CD8-positive, alpha-beta memory T cell (primary cell): ENCODE measurements at places on chromosomes 5 and 9. TPM values are rescaled to one million over a fixed set of nuclear protein-coding genes. Genes with fewer than 3 reads are reported as not detected.

DNA sequence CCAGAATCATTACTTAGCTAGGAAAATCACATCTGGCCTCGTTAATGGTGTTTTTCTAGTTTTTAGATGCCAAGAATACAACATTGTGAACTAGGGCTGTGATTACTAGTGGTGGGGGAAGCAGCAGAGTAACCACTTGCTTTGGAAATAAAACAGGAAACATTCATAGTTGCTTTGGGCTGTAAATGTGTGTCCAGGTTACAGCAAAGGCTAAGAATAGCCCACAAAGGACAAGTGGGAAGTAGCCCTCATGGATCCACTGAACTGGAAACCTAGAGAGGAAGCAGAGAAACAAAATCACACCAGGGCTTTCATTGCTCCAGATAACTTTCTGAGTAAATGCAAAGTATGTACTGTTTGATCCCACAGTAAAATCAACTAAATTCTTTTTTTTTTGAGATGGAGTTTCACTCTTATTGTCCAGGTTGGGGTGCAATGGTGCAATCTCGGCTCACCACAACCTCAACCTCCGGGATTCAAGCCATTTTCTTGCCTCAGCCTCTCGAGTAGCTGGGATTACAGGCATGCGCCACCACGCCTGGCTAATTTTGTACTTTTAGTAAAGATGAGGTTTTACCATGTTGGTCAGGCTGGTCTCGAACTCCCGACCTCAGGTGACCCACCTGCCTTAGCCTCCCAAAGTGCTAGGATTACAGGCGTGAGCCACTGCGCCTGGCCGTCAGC, 56.2 kb upstream of the TNFSF15 start:
- DNase-seq: no peak

DNA sequence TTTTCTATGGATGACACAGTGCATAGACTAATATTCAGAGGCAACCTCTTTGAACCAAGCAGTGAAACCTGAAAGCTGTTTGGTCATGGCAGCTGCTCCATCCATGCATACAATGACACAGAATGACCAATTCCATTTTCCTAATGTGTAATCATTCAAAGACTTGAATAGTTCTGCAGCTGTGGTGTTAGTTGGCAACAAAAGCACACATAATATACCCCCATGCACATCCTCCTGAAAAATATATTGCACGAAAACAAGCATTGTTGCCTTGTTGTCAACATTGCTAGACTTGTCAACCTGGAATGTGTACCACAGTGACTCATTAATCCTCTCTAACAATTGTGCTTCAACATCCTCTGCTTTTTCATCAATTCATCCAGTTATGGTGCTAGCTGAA, 71.0 kb upstream of the SEMA6A start:
- no peak for DNase-seq

- no peak for DNase-seq
Measured at GRCh38 chr9:91864380-91864779, 85.6 kb downstream of the ROR2 start.

GRCh38 chr5:154885439-154885838, 27.0 kb downstream of the CNOT8 start:
- DNase-seq: no peak

- no peak for DNase-seq
Measured at GRCh38 chr9:613771-614347, 227.6 kb upstream of the DMRT1 start.

DNA sequence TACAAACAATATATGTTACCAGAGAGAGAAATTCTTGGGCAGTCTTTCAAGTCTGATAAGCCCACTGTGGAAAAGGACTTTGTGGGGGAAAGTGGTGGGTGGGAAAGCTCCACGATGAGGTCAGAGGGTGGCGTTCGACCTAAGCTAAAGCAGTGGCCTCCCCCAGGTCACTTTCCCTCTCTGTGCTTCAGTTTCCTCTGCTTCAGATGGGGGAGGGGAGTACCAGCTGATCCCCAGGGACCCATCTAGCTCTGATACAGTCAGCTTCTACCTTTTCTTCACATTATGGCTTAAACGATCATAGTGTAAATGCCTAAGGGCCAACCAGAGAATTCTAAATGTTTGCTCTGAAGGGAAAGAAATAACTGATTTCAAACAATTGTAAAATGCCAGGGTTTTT, 36.6 kb upstream of the ARSB start:
- DNase-seq: no peak

- DNase-seq: no peak
Measured at GRCh38 chr9:36877239-36877638, 156.8 kb downstream of the PAX5 start.

DNA sequence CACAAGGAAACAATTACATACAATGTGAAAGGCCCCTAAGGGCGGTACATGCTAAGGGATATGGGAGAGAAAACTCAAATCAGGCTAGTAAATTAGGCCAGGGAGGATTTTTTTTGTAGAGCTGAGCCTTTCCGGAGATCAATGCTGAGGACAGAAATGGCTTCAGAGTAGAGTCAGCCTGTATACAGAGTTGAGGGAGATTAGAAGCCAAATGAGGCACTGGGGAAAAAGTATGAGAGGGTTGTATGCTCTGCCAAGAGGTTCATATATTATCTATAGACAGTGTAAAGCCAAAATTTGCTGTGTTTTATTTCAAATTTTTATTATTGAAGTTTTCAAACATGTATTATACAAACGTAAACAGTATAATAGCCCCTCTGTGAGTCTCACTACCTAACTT, 103.1 kb downstream of the BNC2 start:
- no peak for DNase-seq

DNA sequence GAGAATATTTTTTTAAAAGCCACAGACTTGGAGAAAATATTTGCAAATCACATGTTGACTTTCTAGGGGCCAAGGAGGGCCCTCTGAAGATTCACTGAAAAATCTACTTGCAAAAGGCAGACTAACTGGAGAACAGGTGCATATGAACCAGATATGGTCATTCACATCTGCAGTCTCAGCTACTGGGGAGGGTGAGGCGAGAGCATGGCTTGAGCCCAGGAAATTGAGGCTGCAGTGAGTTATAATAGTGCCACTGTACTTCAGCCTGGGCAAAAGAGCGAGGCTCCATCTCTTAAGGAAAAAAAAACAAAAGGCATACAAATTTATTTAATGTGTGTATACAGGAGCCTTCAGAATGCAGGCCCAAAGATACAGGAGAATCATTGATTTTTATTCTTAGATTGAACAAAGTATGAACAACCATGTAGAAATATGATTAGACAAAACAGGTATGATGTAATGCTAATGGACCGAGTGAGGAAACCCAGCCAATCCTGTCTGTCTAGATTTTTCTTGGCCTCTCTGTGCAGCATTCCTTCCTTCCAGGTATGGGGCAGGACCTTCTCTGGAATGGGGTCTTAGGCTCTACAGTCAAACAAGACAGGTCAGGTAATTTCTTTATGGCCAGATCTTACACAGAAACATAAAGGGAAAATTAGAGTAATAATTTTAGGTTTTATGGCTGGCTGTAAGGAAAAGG, 15.3 kb upstream of the SLC27A6 start:
- no peak for DNase-seq

- no peak for DNase-seq
Measured at GRCh38 chr9:81058782-81059181, 630.6 kb downstream of the TLE1 start.

GRCh38 chr9:71762900-71763653, 5.2 kb downstream of the CEMIP2 start:
- no peak for DNase-seq

GRCh38 chr9:15697446-15697851, 144.6 kb downstream of the CCDC171 start:
- no peak for DNase-seq

- peak; percentile 27 for DNase-seq
Measured at GRCh38 chr5:148740966-148741742, 85.3 kb upstream of the ADRB2 start.

GRCh38 chr5:157487358-157487757, 27.3 kb downstream of the NIPAL4 start:
- DNase-seq: no peak

- no peak for DNase-seq
Measured at GRCh38 chr9:137228506-137228967, 1.2 kb downstream of the RNF224 start.

DNA sequence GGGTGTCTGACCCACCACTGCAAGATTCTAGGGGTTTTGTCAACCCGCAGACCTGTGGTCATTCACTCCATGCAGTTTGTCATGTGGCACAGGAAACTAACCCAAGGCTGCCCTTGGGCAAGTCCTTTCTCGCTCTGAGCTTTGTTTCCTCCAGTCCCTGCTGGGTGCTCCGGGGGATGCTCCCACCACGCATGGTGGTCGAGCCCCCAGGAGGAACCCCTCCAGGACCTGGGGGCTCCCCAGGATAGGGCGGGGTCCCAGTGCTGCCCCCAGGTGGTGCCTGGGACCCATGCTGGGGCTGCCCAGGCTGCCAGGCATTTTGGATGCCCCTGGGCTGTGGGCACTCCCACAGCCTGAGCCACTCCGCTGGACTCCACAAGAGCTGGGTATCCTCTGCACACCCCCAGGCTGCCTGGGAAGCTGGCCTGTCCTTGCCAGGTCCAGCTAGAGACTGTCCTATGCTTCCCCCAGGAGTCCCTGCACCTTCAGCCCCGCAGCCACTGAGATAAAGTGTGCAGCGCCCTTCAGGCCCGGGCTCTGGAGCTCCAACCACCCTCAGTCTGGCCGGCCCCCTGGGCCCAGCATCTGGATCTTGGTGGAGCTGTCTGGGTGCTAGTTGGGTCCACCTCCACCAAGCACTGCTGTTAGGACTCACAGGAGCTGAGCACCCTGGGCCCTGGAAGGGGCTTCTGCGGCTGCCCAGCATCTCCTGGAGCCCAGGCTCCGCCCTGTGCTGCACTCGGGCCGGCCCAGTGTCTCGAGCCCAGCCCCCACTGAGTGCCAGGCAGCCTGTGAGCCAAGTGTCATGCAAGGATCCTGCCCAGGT, 104.3 kb downstream of the PHF2 start:
- DNase-seq: no peak

- no peak for DNase-seq
Measured at GRCh38 chr9:91807643-91808246, 142.3 kb downstream of the ROR2 start.

DNA sequence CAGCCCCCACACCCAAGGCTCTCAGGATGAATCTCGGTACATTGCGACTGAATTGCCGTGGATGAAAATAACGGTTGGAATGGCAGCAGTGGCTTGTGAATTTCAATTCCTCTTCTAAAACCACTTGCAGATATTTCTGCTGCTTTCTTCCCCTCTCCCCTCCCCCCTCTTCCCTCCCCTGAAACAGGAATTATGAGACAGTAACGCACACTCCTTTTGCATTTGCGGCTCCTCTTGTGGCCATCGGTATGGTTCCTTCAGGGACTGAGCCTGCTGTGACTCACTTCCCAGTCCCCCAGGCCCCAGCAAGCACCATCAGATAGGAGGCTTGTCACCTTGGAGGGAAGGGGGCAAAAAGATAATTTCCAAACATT, 9.7 kb downstream of the DCANP1 start:
- no peak for DNase-seq

- DNase-seq: no peak
Measured at GRCh38 chr9:87795178-87795577, 69.3 kb downstream of the CTSL start.

GRCh38 chr5:124139477-124139876, 607.0 kb downstream of the ZNF608 start:
- no peak for DNase-seq

DNA sequence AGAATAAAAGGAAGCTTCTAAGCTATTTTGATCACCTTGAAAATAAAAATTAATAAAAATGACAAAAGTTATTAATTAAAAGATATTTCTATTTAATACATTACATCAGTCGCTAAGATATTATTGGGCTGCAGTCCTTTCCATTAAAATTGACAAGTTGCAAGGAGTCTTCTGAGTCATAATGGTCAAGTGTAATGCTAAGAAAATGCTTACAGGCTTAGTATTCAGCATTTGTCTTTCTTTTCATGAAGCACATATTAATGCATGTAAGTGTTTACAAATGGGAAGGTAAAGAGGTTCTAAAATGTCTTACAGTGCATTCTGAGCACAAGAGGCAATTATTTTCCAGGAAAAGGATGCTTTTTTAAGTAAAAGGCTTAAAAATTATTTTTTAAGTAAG, 17.3 kb downstream of the SPINK9 start:
- DNase-seq: no peak

GRCh38 chr5:172224996-172225395, 31.0 kb downstream of the EFCAB9 start:
- no peak for DNase-seq

DNA sequence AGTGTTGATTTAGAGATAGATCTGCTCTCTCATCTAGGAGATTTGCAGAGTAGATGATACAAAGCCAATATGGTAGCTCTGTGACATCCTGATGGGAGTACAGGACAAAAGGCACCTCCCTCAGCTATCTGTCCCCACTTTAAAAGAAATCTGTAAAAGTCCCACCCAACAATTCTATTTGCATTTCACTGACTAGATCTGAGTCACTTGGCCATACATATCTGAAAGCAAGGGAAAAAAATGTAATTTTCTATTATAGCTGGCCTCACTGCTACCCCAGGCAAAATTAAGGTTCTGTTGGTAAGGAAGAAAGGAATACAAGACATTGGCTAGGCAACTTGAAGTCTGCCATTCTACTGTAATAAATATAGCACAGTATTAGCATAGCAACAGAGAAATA, 96.2 kb upstream of the RNF180 start:
- DNase-seq: no peak

- DNase-seq: peak; percentile 37
Measured at GRCh38 chr9:136244122-136244968, 1.3 kb downstream of the QSOX2 start.

DNA sequence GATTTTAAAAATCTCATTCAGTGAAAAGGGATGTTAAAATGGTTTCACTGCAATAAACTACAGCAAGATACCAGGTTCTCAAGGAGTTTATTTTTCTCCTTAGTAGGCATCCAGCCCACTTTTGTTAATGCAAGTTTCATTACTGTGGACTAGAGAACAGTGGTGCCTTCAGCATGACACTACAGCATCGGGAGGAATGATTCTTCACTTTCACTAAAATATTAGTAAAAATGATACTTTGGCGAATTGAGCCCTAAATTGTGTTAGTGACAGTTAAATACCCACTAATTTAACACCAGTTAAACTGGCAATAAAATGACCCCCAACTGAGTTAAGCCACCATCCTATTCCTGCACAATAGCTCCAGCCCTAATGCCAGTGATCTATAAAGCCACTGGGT, 152.2 kb upstream of the MPDZ start:
- no peak for DNase-seq

DNA sequence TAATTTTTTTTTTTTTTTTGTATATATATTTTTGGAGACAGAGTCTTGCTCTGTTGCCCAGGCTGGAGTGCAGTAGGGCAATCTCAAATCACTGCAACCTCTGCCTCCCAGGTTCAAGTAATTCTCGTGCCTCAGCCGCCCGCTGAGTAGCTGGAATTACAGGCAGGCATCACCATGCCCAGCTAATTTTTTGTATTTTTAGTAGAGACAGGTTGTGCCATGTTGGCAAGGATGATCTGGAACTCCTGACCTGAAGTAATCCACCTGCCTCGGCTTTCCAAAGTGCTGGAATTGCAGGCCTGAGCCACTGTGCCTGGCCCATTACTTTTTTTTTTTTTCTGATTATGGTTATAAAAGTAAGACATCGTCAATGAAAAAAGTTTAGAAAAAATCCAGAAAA, 84.0 kb upstream of the LMNB1 start:
- DNase-seq: no peak

Gene SMIM33
- total RNA-seq: 0.11 TPM

Gene RASEF
- total RNA-seq: not detected

Gene TAL2
- total RNA-seq: 0.51 TPM

Gene BARHL1
- total RNA-seq: not detected

Gene VLDLR
- total RNA-seq: 2.6 TPM

Gene ENTREP1
- not detected for total RNA-seq

Gene OR1J2
- not detected for total RNA-seq
